ENCODE measurements at places on chromosomes 3 and 15.

GRCh38 chr3:132499071-132499470, 81.8 kb downstream of the DNAJC13 start:
- no peak for DNase-seq

- DNase-seq = no peak
Measured at GRCh38 chr15:77135181-77135580, 64.3 kb upstream of the TSPAN3 start.

DNA sequence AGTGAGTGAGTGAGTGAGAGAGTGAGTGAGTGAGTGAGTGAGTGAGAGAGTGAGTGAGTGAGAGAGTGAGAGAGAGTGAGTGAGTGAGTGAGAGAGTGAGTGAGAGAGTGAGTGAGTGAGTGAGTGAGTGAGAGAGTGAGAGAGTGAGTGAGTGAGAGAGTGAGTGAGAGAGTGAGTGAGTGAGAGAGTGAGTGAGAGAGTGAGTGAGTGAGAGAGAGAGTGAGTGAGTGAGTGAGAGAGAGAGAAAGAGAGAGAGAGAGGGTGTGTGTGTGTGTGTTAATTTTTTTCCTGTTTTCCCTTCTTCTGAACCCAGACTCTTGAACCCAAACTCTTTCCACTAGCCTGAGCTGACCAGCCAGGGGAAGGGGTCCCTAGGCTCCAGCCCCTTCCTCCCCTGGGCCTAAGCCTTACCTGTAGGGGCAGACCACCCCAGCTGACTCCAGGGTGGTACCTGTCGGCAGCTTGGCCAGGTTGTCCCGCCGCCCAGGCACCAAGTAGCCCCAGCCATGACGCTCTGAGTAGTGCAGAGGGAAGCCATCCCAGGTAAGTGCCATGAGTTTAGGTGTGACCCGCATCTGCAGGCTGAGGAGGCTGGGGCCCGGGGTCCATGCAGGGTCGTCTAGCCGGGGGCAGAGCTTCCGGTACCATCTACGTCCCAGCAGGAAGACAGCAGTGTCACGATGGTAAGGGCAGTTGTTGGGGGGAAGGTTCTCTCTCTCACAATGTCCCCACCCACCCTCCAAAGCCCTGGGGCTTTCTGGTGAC, 9.4 kb downstream of the POLG start:
- DNase-seq = no peak

DNA sequence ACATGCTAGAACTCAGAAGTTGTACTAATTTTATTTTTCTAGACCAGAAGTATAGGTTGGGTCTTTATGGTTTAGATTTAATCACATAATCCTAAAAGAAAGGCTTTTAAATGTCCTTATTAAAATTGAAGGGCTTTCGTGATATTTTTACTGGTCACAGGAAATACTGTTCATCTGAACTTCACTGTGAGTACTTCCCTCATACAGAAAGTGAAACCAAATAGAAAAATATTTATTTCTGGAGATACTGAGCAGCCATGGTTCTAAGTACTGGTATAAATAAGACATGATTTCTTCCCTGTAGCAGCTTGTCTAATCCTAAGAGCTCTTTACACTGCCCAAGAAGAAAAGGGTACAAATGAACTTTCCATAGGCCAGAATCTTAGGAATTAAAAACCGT, 2.0 kb downstream of the SNRK start:
- no peak for DNase-seq

DNA sequence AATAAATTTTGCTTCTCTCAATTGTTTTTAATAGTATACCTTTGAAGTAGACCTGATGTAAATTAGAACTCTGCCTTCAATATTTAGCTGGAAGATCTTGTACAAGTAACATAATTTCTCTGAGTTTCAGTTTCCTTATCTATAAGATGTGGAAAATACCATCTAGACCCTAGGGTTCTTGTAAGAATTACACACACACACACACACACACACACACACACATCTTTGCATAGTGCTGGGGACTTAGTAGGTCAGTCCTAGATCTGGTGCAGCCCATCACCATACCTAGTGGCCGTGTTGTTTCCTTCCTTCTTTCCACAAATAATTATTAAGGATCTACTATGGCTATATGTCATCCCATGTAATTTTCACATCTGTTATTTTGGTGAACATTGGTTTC, 11.0 kb downstream of the TRAT1 start:
- no peak for DNase-seq

DNA sequence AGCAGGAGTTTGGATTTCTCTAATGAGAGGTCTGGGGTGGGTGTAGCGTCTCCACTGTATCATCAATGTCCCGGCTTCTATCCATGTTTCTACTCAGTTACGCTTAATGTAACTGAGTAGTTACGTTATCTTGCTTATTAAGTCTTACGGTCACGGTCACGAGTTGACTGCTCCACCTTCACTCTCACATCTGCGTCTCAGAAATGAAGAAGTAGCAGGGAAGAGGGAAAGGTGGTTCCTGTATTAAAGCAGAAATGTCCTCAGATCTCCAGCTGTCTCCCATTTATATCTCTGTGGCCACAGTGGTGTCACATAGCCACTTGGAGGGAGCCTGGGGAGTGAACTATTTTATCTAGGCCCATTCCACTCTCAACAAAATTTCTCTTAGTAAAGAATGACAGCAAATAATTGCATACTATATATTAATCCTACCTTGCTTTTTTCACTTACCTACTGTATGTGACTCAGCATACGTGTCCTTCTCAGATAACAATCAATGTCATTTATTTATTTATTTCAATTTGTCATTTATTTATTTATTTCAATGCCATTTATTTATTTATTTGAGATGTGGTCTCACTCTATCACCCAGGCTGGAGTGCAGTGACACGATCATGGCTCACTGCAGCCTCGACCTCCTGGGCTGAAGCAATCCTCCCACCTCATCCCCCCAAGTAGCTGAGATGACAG, 39.7 kb upstream of the RNU6-1 start:
- DNase-seq = no peak

All from activated T-helper 1 cell treated with Interleukin-2 at 50 U/mL for 16 hours (primary cell).